ENCODE measurements at places on chromosomes 12 and 14.

DNA sequence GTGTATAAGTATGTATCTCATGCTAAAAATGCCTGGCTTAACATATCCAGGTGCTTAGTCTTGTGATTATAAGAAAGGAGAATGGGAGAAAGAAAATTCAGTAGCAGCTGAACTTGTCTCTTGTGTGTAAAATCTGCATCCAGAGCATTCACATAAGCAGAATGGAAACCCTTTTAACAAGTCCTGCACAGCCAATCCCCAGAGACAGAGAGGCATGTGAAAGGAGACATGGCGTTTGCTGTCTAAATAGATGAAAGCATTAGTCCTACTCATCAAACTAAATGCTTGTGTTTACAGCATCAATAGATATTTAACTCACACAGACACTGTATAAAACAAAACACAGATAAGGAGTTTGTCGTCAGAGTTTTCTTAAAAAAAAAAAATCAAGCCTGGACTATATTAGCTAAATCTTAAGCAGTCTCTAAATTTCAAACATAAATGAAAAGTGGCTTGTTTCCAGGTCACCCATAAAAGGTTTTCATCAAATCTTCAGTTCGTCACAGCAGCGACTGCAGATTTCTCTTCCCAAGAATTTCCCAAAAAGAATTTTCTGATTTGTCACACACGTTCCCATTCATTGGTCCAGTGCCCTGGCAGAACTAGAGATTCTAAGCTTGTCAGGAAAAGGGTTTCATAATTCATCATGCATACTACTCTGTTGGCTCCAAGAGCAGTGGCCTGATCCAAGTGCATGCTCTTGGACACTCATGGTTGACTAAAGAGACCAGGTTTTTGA is 249.2 kb downstream of the BTG1 start:
- no peak for DNase-seq

- DNase-seq, result no peak
Observed at GRCh38 chr12:89752341-89752740, 43.7 kb upstream of the ATP2B1 start.

GRCh38 chr12:79973801-79974200 is 38.9 kb upstream of the PPP1R12A start:
- DNase-seq, result no peak

DNA sequence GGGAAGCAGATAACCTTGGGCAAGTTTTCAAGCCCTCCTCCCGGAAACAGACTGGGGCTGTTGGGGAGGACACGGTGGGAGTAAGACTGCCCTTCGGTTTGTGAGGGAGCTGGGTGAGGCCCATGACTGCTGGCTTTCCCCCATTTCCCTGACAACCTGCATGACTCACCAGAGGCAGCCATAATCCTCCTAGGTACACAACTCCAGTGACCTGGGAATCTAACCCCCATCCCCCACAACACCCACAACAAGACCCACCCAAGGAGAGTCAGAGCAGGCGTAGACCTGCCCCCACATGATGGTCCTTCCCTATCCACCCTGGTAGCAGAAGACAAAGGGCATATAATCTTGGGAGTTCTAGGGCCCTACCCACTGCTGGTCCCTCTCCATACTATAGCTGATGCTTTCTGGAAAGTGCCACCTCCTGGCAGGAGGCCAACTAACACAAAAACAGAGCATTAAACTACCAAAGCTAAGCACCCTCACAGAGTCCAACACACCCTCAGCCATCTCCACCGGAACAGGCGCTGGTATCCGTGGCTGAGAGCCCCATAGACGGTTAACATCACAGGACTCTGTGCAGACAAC is 14.8 kb downstream of the DDX24 start:
- no peak for DNase-seq

DNA sequence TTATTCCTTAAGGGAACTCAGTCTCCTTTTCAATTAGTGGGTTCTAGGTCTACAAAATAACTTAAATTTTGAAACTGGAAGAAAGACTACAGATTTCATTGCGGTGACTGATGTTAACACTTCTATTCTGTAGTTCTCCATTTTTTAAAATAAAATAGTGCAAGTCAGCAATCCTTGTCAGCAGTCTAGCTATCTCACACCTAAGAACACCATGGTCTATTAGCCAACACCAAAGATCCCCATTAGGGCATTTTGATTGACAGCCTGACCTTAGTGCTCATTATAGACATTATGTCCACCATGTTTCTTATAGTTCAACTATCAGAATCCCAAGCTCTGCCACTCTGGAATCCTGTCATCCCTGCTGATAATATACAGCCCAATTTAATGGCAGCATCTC is 27.4 kb downstream of the GPR65 start:
- no peak for DNase-seq

DNA sequence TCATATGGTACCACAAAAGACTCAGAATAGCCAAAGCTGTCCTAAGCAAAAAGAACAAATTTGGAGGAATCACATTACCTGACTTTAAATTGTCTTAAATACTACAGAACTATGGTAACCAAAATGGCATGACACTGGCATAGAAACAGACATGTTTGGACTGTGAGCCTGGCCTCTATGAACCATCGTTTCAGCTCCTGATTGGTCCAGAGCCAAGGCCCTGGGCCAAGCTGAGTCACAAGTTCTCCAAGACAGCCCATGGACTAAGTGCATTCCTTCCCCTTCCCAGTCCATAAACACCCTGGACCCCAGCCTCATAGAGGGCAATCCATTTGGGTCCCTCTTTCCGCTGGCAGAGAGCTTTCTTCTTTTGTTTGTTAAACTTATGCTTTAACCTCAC is 12.1 kb upstream of the PRR4 start:
- no peak for DNase-seq

GRCh38 chr14:101875041-101875726 is 89.2 kb upstream of the DYNC1H1 start:
- no peak for DNase-seq

- peak; percentile 45 for DNase-seq
Observed at GRCh38 chr12:93741659-93742109, 64.5 kb downstream of the CRADD start.

- no peak for DNase-seq
Observed at GRCh38 chr12:70847871-70848270, 72.7 kb downstream of the PTPRR start.

DNA sequence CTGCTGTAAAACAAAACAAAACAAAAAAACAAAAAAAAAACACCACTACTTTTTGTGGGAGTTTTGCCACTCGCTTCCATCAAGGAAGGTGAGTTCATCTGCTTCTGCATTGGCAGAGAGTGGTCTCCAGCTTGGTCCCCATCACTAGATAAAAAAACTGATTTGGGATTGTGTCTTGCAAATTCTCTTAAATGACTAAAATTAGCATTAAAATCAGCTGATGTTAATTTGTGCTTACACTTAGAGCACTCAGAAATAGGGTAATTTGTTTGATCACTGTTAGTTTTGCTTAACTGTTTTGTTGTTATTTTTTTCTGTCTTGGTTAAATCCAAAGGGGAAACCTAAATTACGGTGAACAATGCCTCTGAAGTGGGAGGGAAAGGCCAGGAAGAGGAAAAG is 1048.0 kb downstream of the LRFN5 start:
- DNase-seq, result no peak

GRCh38 chr12:2988494-2988893 is 29.3 kb downstream of the TEAD4 start:
- DNase-seq, result no peak
